ENCODE measurements at places on chromosomes 4 and X.

DNA sequence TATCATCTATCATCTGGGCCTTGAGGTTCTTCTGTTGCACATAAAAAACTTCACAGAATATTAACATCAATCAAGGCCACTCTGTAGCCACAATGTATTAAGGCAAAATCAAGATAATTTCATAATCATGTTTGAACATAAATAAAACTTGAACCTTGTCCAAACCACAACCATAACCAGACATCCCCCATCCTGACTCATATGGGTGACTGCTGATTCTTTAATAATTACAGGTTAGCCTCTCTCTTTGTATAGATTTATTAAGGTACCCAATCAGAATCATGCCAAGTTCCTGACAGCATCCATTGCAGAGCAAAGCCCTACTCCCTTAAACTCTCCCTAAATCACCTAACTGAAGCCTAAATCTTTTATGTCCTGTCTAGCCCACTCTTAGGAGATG, 16.7 kb upstream of the AREG start:
- no peak for DNase-seq

DNA sequence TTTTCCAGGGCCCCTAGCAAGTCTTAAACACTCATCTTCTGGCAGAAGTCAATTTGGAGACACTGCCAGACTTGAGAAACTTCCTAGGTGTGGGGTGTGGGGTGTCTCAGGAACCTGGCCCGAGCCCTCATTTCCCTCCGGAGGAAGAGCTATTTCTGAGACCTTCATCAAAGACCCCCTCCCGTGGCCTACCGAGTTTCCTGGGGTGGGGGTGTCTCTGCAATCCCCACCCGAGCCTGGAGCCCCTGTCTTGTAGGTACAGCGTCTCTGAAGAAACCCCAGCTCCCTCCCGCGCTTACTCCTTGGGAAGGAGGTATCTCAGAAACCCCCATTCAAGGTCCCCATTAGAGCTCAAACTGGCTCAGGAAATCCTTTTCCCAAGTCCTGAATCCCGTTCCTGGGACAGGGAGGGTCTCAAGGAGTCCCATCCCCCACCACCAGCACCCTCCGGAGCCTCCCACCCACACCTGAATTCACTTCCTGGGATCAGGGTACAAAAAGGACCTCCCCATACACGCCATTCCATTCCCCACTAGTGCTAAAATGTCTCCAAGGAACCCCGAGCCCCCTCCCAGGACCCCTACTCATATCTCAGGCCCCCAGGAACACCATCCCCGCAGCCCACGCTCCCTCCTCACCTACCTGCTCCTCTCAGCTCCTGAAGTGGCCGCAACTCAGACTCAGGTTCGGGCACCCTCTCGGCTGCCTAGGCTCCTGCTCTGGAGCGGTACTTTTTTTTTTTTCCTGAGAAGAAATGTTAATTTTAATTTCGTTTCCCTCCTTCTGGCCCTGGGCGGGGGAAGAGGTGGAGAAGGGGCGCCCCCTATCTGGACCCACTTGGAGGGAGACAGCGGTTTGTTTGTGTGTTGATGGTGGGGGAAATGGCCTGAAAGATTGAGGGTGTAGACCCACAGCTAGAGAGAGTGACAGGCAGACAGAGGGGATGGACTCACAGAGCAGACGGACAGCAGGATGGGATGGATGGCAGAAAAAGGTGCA, 1.1 kb downstream of the SLC38A5 start:
- peak; percentile 68 for DNase-seq

DNA sequence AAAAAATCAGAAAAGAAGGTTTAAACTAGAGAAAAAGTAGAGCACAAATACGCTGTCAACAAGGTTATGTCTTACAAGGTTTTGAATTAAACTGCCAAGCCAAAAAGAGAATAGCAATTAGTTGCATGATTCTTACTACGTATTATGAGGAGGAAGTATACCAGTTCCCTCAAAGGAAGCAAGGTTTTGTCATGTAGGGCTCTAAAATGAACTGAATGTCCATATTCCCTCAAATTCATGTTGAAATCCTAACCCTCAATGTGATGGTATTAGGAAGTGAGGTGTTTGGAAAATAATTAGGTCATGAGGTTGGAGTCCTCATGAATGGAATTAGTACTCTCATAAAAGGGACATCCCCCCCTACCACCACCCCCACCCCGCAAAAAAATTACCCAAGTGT, 201.0 kb downstream of the FBXW7 start:
- DNase-seq, result no peak

DNA sequence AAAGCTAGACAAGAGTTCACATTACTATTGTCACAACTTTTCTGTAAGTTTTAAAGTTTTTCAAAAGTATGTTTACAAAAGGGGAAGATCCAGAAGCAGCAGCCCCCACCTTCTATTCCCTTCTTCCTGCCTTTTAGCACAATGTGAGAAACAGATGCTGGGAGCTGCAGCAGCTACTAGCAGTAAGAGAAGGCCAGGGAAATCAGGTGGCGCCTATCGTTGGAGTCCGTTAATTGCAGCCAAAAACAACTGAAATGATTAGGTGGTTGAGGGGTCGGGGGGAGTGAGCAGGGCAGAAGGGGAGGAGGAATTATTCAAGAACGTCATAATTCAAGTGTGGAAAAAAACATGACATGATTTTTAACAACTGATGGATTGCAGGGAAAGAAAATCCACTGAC, 27.4 kb downstream of the FRYL start:
- DNase-seq, result no peak

DNA sequence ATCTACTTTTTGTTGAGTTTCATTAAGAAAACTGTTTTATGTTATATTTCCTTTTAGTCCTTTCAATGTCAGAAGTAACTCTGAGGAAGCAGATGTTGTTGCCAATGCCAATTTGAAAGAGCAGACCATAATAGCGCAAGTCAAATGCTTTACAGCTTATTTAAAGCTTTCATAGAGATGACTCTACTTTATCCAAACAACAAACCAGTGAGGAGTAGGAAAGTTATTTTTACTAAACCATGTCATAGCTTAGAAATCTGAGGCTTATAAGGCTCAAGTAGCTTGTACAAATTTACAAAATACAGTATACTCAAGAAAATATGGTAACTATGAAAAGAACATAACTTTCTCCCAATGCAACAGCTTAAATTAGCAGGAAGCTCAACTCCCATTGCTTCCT, 40.1 kb upstream of the SPOCK3 start:
- no peak for DNase-seq

DNA sequence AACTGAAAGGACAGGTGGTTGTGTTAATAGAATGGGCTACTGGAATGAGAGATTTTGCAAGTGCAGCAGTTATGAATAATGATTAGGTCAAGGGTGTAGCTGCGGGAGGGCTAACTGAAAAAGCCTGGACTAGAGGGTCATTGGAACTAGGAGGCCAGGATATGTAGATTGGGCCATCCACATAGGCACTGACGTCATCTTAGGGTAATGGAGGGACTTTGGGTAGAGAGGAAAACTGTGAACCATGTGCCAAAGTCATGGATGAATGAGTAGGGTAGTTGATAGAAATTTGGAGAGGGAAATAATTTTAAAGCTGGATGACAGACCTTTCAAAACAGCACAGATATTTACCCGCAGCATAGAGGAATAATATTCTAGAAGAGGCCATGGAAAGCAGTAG, 123.6 kb upstream of the SLITRK2 start:
- no peak for DNase-seq

GRCh38 chr4:22986881-22987280, 294.1 kb downstream of the GBA3 start:
- DNase-seq, result no peak

DNA sequence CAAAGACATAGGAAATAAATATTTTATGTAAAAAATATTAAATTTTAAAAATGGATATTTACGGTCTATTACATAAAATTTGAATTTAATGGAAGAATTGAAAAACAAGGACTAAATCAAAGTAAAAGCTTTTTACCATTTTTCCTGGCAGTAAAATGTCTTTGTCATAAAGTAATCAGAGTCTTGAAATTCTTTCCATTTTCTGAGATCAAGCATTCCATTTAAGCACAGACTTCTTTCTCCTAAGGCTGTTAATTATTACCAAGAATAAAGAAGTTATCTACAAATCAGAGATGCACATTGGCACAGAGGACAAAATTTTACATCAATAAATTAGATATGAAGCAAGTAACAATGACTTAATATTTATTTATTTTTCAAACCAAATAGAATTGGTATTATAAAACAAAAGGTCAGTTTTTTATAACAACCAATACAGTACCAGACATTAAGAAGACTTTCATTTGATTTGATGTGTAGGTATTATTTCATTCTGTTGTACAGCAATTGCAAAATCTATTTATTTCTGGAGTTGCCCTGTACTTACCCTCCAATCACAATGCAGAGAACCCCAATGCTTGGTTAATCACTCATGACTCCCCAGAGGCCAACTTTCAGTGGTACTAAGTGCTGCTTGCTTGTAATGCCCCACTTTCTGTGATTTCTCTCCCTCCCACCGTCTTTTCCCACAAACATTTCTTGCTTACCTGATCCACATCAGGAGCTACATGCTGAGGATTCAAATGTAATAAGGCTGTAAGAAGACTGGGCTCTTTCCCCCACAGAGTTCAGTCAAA, 254.6 kb downstream of the GASK1B start:
- DNase-seq, result no peak

DNA sequence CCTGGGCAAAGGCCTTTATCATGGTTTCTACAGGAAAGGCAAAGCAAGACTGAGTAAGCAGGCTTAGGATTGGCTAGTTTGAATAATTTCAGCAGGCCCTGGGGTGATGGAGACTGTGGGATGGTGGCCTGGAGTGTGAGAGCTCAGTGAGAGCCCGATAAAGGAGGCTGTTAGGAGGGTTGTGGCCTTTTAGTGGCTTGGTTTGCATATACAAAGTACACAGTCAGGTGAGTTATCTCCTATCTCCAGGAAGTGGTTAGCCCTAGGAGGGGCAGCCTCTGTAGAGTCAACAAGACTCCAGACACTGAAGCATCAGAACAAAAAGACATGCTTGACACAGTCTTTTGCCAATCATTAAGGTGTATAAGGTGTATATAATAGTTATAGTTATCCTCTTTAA, 157.2 kb downstream of the CFAP299 start:
- peak; percentile 76 for DNase-seq

GRCh38 chr4:41142376-41143310, 71.7 kb downstream of the APBB2 start:
- DNase-seq, result no peak

DNA sequence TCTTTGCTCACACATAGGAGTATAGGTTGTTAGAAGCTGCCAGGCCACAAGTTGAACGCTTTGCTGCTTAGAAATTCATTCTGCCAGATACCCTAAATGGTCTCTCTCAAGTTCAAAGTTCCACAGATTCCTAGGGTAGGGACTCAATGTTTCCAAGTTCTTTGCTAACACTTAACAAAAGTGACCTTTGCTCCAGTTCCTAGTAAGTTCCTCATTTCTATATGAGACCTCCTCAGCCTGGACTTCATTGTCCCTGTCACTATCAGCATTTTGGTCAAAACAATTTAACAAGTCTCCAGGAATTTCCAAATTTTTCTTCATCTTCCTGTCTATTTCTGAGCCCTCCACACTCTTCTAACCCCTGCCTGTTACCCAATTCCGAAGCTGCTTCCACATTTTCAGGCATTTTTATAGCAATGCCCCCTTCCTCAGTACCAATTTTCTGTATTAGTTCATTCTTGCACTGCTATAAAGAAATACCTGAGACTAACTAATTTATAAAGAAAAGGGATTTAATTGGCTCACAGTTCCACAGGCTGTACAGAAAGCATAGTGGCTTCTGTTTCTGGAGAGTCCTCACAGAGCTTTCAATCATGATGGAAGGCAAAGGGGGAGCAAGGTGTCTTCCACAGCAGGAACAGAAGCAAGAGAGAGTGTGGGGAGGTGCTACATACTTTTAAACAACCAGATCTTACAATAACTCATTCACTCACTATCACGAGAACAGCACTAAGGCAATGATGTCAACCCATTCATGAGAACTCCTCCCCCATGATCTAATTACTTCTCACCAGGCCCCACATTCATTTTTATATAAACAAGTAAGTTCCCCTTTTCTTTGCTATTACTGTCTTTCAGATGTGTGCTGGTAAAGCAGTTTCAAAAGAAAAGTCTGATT, 11.5 kb upstream of the TLR1 start:
- DNase-seq, result no peak

DNA sequence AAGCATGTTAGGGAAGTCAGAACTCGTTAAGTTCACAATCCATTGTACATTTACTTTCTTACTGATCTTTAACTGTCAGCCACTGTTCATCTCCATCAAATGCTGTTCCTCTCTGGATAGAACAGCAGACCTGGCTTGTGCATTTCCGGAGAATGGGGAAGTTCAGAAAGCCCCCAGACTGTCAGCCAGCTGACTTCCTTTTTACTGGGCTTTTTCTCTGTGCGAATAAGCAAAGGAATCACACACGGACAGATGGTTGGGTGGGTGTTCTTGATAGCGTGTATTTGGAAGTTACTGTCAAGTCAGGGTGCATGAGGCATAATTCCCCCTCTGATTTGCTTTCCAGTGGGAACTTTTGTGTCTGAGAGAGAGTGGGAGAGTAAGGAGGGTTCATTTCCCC, 56.8 kb downstream of the TSPAN7 start:
- no peak for DNase-seq

DNA sequence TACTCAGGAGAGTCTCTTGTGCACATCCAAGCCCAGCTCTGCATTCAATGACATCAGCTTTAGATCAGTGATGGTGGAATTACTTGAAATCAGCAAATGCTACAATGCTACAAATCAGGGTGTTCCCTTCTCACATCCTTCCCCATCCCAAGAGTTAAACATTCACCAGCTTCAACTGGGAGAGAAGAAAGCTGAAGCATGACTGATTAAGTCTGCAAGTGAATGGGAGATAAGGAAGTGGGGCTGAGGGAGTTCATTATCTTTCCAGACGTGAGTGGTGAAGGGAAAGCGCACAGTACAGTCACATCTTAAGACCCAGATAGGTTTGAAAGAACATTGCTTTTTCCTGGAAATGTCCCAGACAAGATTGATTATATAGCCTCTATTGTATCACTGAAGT, 26.2 kb upstream of the MAP9 start:
- DNase-seq, result no peak

DNA sequence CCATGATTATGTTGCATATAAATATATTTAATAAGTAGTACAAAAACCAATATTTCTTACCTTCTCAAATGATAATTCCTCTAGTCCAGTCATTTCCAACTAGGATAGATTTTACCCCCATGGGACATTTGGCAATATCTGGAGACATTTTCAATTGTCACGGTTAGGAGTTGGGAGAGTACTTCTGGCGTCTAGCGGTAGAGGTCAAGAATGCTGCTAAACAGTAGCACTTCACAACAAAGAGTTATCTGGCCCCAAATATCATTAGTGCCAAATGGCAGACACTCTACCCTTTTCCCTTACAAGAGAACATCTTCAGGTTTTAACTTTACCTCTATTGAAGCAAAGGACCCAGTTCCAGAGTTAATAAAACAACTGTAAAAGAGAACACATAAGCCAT, 168.1 kb downstream of the FAT4 start:
- no peak for DNase-seq

- DNase-seq, result no peak
Observed at GRCh38 chr4:134297765-134298164, 96.2 kb upstream of the PABPC4L start.

- no peak for DNase-seq
Observed at GRCh38 chr4:79872738-79873137, 200.3 kb downstream of the ANTXR2 start.

- DNase-seq, result no peak
Observed at GRCh38 chr4:173174594-173175012, 6.0 kb downstream of the GALNT7 start.

All from activated naive CD4-positive, alpha-beta T cell treated with anti-CD3 and anti-CD28 coated beads, Interleukin-2, amount 10 ng/mL, durations not matched to agents 7 days and 5 days (primary cell).